ENCODE measurements at places on chromosomes 2 and 18. TPM values are rescaled to one million over a fixed set of nuclear protein-coding genes. Genes with fewer than 3 reads are reported as not detected.

- DNase-seq, result no peak
Observed at GRCh38 chr2:205760157-205760556, 77.9 kb downstream of the NRP2 start.

GRCh38 chr18:5444269-5444668 is 99.5 kb downstream of the EPB41L3 start:
- no peak for DNase-seq

- peak; percentile 13 for DNase-seq
Observed at GRCh38 chr2:73291093-73291460, 2.3 kb downstream of the EGR4 start.

DNA sequence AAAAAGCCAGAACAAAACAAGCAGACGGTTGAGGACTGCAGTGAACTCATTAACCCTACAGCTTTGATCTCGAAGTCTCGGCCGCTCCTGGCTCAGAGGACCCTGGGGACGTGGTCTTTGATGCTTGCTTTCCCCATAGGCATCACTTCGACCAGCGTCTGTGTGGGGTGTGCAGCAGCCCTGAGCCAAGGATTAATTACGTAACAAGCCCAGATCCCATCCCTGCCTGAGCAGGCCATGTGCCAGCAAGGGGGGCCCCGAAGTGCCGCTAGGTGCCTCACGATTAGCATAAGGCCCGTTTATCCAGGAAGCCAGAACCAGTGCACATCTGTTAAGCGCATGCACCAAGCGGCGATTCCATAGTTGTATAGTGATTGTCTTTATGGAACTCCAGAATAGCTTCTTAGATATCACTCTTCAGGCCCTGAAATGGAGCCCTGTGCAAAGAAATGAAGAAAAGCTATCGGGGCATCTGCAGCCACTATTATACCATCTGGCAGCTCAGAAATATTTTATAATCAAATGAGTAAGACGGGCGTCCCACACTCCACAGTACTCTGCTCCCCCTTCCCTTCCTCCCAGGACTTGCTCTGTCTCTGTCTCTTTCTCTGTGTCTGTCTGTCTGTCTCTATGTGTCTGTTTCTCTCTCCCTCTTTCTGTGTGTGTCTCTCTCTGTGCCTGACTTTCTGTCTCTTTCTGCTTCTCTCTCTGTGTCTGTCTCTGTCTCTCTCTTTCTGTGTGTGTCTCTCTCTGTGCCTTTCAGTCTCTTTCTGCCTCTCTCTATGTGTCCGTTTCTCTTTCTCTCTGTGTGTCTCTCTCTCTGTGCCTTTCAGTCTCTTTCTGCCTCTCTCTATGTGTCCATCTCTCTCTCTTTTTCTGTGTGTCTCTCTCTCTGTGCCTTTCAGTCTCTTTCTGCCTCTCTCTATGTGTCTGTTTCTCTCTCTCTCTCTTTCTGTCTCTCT is 41.7 kb downstream of the HPCAL1 start:
- DNase-seq, result no peak

- no peak for DNase-seq
Observed at GRCh38 chr2:189683348-189683747, 8.9 kb downstream of the ANKAR start.

- no peak for DNase-seq
Observed at GRCh38 chr2:196142825-196143224, 28.6 kb downstream of the STK17B start.

DNA sequence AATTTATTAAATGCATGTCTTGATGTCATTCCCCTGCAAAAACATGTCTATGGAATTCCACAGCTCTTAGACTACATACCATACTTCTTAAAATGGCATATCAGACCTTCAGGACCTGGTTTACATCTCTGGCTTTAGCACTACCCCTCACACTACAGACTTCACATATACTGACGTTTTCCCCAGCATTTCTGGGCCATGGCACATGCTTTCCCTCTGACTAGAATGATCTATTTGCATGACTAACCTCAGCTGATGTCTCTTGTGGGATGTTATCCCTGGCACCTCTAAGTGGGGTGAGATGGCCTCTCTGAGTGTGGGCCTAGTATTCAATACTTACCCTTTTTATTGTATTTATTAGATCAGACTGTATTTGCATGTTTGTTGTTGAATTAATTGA is 381.6 kb downstream of the ERBB4 start:
- DNase-seq, result no peak

GRCh38 chr18:55695091-55695490 is 107.1 kb upstream of the TCF4 start:
- no peak for DNase-seq

DNA sequence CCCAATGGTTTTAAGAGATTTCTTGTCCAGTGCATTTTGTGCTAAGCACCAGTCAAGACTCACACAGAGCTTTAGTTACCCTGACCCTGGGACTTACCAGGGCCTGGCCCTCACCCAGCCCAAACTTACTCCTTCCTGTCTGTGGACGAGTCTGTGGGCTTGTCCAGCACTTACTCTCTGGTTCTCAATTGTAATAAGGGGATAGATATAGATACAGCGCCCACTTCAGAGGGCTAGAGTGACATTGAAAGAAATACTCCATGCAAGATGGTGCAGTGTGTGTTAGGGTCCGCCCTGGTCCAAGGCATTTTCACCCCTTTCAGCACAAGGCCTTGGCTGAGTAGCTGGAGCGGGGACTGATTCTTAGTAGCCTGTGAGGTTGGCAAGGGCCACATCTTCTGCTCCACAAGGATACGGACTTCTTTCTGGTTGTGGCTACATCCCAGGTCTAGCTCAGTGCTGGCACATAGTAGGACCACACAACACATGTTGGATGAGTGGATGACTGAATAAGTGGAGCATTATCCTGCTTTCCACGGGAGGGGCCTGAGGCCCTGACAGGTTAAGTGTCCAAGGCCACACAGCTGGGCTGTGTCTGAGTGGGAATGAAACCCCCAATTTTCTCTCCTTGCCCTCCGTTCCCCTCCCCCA is 3.8 kb upstream of the ARID5A start:
- no peak for DNase-seq

Gene DQX1
- total RNA-seq, result 0.37 TPM

Gene CSRNP3
- total RNA-seq, result 34.1 TPM

Gene KIAA2012
- 0.16 TPM for total RNA-seq

Gene SLC23A3
- 2.2 TPM for total RNA-seq

Gene TDRD15
- total RNA-seq, result 3.8 TPM

Data from urinary bladder (tissue), 4 donors.